CD4-positive, alpha-beta T cell treated with Interleukin-6 at 100 ng/mL for 8 hours (primary cell): ENCODE measurements at places on chromosomes 6 and 20.

DNA sequence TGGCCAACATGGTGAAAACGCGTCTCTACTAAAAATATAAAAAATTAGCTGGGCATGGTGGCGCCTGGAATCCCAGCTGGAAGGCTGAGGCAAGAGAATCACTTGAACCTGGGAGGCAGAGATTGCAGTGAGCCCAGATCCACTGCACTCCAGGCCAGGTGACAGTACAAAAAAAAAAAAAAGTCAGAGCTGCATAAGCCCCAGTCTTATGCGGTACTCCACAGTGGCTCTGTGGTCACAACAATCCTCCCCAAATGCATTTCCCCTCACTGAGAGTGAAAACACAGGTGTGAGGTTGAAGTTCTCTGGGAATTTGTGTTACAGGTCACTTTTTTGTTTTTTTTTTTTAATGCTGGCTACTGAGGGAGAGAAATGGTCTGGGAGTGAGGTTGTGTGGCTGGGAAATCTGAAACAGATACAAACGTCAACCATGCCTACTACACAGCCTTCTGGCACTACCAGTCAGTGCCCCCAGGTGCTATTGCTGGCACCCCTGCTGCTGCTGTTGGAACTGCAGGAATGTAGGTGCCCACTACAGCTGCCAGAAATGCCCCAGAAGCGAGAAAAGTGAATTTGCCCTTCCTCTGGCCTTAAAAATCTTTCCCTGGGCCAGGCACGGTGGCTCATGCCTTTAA, 5.7 kb downstream of the MRPS26 start:
- no peak for DNase-seq

- no peak for DNase-seq
These were observed 292.2 kb downstream of the PACRG start for GRCh38 chr6:163019926-163020325.

- no peak for DNase-seq
These were observed 4.6 kb upstream of the NKX2-2 start for GRCh38 chr20:21518292-21518991.

GRCh38 chr20:62899633-62900051, 26.7 kb downstream of the DIDO1 start:
- DNase-seq = no peak

DNA sequence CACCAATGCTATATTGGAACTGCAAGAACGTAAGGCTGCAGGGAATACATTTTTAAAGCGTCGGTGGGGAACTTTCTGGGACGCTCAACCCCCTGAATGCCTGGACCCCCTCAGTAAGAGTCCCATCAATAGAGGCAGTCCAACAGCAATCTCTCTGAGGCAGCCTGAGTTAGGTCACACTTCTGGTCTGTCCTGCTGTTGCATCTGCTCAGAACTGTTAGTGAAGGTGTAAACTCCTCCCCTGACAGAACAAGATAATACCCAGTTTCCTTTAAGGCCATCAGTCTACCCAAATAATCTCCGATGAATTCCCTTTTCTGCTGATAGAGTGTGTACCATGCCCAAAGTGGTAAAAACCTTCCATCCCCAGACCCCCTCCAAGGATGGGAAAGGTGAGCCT, 1.1 kb upstream of the RNGTT start:
- DNase-seq = no peak

GRCh38 chr6:125798734-125799508, 8.2 kb downstream of the NCOA7 start:
- DNase-seq = no peak

DNA sequence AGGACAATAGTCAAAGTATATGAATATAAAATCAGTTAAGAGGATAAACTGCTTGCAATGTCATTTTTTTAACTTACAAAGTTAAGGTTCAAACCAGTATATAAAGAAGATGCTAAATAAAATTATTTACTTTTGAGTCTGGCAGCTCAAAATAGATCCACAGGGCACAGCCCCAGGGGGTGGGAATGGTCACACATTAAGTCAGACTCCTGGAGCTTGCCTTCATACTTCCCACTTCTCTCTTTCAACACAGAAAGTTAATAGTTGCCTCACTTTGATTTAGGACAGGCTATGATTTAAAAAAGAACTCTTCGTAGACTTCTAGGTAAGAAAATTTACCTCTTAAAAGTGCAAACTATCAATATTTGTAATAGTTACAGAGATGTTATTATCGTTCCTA, 158.3 kb upstream of the RUNX2 start:
- DNase-seq = no peak

GRCh38 chr6:32761072-32761471, 2.3 kb downstream of the HLA-DQB2 start:
- DNase-seq = peak; percentile 8

GRCh38 chr6:107991061-107991460, 33.1 kb upstream of the SEC63 start:
- no peak for DNase-seq

DNA sequence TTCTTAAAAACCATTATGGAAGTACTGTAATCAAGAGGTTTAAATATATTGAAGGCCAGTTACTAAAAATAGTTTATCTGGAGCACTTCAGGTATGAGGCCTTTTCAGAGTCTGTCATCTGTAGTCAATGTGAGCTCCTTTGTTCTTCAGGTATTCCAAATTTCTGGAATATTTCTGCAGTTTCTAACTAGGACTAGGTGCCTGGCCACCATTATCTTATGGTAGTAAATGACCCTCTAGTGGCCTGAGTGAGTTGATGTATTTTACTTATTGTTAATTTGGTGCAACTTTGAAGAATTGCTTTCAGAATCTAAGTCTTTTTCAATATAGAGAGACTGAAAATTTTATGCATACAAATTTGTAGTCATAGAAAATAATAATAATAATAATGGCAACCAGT, 95.2 kb upstream of the FLRT3 start:
- no peak for DNase-seq

- DNase-seq = no peak
These were observed at the start of gene MDFI for GRCh38 chr6:41638002-41638934. MDFI (plus strand) TSS chr6:41638468; CDS start chr6:41638750, 282 bp downstream.

- no peak for DNase-seq
These were observed 12.7 kb downstream of the PANK2 start for GRCh38 chr20:3901706-3902440.

DNA sequence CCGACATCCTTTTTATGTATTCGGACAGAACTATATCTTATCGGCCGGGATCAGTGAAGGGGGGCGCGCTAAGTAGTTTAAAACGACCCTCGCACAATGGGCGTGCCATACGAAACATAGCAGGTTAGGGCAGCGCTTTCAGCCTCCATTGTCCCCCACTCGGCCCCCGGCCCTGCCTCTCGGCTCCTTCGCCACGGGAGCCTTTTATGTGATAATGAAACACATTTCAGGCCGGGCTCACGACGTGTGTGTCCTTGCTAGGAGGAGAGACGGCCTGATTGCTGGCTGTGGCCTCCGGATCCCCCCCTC, 5.3 kb downstream of the FOXA2 start:
- no peak for DNase-seq
